GM20000 (cell line): ENCODE measurements at places on chromosomes 1 and 21.

DNA sequence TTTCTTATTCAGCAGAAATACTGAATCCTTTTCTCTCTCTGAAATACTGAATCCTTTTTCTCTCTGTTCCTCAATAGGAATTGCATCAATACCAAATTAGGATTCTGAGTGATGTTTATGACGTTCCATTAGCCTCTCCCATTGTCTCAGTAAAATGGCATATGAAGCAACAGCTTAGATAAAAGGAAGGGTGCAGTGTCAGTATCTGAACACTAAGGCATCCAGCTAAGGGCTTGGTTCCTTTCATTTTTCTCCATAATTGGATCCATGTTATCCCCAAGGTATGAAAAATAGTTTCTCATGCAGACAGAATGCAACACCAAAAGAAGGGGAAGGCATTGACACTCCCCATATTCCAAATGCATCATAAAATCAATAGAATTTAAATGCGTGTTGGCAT is 61.5 kb upstream of the RAVER2 start:
- DNase-seq, result no peak

GRCh38 chr1:28602536-28603439 is 10.7 kb downstream of the RAB42 start:
- DNase-seq, result peak; percentile 54

DNA sequence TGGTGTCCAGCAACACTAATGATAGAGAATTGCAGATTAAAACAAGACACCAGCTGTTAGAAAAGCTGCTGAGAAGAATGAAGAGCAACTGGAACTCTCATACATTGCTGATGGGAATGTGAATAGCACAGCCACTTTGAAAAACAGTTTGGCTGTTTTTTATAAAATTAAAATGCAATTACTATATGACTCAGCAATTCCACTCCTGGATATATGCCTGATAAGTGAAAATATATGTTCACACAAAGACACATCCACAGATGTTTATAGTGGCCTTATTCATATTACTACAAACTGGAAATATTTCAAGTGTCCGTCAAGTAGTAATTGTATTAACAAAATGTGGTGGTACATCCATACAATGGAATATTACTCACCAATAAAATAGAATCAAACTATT is 99.7 kb upstream of the HAO2 start:
- no peak for DNase-seq

DNA sequence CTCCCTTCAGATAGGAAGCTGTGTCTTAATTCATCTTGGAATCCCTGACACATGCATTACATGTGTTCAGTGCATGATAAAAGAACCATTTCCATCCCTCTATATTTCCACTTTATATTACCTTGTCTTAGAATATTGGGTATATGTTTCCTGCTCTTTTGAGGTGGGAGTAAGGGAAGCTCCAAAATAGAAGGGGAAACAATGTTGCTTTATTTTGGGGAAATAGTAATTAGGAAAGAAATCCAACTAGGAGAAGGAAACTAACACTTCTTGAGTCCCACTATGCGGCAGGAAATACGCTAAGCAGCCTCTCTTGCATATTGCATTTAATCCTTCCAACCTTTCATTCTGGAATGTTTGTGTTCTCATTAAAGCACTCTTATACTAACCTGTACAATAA is 89.4 kb upstream of the VAV3 start:
- no peak for DNase-seq

GRCh38 chr1:20574686-20575540 is 14.0 kb upstream of the CDA start:
- DNase-seq, result peak; percentile 83

- DNase-seq, result no peak
Observed at GRCh38 chr1:89587729-89588161, 45.2 kb upstream of the LRRC8C start.

DNA sequence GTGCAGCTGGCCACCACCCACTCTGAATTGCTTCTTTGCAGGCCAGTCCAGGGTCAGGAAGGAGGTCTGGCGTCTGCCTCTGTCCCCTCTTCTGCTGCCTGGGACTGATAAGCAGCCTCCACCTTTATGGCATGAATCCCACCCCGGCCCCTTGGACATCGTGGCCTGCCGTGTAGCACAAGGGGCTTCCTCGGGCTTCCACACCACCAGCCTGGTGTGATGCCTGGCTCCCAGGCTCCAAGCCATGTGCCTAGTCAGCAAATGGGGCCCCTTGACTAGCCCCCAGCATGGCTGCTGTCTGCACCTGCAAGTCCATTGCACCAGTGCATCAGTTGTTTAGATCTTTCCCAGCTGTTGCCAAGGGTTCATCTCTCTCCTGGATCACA is 9.9 kb upstream of the ARF1 start:
- no peak for DNase-seq

DNA sequence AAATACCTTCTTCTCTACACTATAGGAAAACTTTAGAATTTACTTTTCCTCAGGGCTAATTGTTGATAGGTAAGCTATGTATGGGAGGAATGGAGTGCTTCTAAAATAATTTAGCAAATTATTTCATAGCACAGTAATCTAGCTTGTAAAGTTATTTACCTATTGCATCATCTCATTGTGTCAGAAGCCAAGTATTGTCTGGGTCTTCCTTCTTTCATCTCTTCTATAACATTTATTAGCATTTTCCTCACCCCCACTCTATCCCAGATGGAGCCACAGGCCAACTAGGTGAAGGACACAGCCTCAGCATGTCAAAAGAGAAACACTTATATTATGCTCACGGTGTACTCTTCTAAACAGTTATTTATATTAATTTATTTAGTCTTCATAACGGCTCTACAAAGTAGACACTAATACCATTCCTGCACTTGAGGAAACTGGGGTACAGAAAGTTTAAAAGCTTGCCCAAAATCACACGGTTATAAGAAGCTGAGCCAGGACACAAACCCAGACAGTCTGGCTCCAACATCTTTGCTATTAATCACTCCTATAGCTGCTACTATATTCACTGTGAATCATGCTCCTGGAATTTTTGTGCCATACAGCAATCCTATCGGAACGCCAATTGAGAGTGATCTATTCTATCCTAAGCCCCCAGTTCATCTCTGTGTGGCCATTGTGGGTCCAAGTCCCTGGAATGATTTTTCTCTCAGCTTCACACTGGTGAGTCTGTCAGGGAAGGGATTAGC is 43.1 kb downstream of the OR10J5 start:
- DNase-seq, result no peak

DNA sequence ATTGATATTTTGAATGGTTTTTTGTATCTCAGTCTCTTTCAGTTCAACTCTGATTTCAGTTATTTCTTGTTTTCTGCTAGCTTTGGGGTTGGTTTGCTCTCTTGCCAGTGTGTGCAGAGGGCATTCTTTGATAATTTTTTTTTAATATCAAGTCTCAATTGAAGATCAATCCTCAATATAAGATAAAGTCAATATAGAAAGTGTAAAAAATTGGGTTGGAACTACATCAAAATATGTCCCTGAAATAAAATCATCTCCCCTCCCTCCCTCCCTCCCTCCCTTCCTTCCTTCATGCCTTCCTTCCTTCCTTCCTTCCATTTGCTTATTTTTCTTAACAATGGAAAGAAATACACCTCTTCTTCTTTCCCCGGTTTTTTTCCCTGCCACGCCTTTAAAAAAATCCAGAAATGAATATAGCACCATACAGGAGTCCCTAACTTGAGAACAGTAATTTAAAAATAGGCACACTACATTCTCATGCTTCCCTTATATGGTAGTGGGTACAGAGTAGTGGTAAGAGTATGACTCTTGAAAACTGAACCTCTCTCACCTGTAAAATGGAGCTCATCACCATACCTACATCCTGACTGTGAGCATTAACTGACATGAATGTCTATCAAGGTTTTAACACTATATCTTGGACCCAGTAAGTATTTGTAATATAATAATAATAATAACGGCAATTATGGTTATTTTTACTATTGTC is 221.9 kb downstream of the GIPC2 start:
- DNase-seq, result no peak

DNA sequence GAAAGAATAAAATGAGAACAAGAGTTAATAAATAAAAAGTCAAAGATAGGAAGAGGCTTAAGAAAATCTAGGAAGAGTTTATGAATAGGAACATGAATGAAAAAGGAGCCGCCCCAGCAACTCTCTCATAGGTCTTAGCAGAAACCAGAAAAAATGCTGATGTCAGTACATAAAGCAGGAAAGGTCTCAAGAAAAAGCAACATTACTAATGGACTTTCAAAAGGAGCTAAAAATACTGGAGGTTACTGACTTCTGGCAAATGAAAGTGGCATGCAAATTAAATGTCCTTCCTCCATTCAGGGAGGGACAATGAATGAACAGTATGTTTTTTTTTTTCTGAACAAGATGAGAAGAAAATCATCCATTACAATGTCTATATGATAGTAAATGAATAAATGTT is 387.6 kb downstream of the BRINP2 start:
- DNase-seq, result no peak
